Hepatocyte (in vitro differentiated cells): ENCODE measurements at places on chromosomes 1 and 21. TPM values are rescaled to one million over a fixed set of nuclear protein-coding genes. Genes with fewer than 3 reads are reported as not detected.

The B3GALT2 gene
- total RNA-seq: 7.9 and 9.7 TPM in 2 replicates

The IGFN1 gene
- total RNA-seq: 0.04 and 3.1 TPM in 2 replicates

The TRIM46 gene
- total RNA-seq: 1.1 and 1.2 TPM in 2 replicates

The ZNF648 gene
- total RNA-seq: 0.20 and 0.23 TPM in 2 replicates

The EPHA10 gene
- total RNA-seq: 0.84 and 1.5 TPM in 2 replicates

The RGS8 gene
- total RNA-seq: 0.04 TPM in 1 of 2 replicates, not detected in the other

The CHI3L1 gene
- 8.4 and 12.8 TPM in 2 replicates for total RNA-seq

The LRRC39 gene
- 0.68 and 1.2 TPM in 2 replicates for total RNA-seq

The PPP2R5A gene
- 40.2 and 40.5 TPM in 2 replicates for total RNA-seq

The OLIG2 gene
- total RNA-seq: not detected in 2 replicates

The KIAA1614 gene
- 2.6 and 3.0 TPM in 2 replicates for total RNA-seq

GRCh38 chr1:210908257-210908656 lies 225.7 kb downstream of the KCNH1 start:
- no peak for DNase-seq

- no peak for DNase-seq
Measured at GRCh38 chr1:240666568-240667198, 54.7 kb upstream of the GREM2 start.

DNA sequence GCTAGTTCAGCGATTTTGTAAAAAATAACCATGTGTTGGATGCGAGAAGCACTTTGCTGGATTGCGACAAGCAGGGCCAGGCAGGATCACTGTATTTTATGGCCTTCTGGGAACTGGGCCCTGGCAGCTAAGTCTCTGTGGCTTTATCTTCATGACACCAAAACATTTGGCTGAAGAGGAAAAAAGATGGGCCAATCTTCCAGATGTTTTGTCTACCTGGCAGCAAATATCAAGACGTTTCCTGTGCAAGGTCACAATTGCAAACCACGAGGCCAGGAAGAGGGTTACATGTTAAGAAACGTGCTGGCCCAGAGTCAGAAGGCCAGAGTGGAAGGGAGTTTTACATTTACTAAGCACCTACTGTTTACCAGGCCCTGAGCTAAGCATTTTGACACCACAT lies 22.1 kb downstream of the GRIK3 start:
- DNase-seq: no peak

GRCh38 chr1:46508757-46509156 lies 19.1 kb downstream of the DMBX1 start:
- DNase-seq: no peak

- peak; percentile 63 for DNase-seq
Measured at GRCh38 chr1:236018885-236019453, 45.9 kb downstream of the NID1 start.

DNA sequence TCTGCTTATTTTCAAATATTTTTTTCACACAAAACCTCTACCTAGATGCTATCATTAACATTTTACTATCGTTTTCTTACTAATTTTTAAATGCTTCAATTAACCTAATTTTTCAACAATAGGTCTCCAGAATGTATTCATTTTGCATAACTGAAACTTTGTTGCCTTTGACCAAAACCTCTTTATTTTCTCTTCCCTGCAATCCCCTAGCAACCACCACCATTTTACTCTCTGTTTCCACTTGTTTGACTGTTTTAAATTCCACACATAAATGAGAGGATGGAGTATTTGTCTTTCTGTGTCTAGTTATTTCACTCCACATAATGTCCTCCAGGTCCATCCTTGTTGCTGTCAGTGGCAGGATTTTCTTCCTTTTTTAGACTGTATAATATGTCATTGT lies 9.5 kb upstream of the F13B start:
- DNase-seq: no peak

DNA sequence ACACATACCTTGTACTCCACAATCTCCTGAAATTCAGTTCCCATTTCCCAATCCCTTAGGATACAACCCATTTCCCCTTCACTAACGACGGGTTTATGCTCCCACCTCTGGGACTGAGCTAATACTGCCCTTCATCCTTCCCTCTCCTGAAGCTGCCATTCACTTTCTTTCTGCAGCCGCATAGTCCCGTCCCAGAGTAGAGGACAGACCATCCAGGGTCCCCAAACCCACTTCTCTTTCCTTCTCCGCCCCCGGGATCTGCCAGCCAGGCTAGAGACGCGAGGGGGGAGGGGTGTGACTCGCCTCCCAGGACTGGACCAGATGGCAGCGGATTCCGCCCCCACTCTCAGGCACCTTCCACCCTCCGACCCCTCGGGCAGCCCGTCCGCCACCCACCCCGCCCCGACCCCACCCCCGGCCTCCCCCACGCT lies 679 bp downstream of the ABL2 start:
- DNase-seq: peak; percentile 69

- DNase-seq: peak; percentile 17
Measured at GRCh38 chr1:162633081-162633762, 958 bp downstream of the DDR2 start.

GRCh38 chr1:2165646-2166045 lies 28.9 kb downstream of the FAAP20 start:
- no peak for DNase-seq

GRCh38 chr1:196607981-196608380 lies 259 bp downstream of the KCNT2 start:
- peak; percentile 17 for DNase-seq

GRCh38 chr1:67791686-67792085 lies 41.6 kb downstream of the GNG12 start:
- no peak for DNase-seq

DNA sequence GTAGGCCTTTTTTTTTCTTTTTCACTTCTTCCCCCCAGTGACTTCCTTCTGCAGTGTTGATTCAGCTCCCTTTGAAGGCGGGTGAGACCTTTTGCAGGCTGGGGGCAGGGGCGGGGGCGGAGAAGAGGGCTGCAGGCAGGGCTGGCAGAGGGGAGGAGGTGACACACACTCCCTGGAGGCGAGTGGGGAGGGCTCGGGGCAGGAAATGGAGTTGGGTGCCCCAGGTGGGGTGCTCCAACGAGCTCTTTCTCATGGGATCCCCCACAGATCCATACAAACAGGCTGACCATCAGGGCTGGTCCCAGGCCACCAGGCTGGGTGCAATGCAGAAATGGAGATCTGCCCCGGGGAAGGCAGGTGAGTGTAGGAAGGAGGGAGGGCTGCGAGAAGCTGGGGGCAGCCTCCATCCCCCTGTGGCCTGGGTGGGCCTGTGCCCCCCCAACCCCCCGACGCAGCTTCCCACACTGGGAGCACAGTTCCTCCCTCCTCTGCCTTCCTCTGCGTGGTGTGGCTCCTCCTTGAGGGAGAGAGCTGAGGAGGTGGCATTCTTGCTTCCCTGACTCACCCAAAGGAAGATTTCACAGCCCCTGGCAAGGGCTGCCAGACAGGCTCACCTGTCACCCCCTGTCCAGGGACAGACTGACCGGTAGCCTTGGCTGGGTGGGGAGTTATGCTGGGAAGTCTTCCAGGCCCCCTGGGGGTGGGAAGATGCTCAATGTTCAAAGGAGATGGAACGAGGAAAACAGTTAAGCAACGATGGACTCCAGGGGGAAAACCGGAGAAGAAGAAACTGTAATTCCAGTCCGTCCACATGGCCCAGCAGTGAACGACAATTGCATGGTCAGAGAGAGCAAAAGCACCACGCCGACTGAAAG lies 7.1 kb upstream of the ITGB2 start:
- peak; percentile 45 for DNase-seq

DNA sequence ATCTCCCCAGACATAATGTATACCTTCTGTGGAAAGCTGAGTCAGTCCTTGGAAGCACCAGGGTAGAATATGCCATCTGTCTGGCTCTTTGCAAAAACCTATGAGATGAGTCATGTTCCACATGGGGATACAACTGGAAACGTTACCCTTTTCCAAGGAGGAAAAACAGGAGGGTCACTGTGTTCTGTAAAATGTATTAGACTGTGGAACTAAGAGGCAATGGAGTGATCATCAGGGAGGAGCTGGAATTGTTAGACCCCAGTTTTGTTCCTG lies 16.1 kb upstream of the PSMD4 start:
- DNase-seq: no peak

GRCh38 chr1:35706846-35707600 lies 11.7 kb downstream of the C1orf216 start:
- no peak for DNase-seq

- peak; percentile 58 for DNase-seq
Measured at GRCh38 chr1:26887125-26887524, 3.0 kb downstream of the GPN2 start.

DNA sequence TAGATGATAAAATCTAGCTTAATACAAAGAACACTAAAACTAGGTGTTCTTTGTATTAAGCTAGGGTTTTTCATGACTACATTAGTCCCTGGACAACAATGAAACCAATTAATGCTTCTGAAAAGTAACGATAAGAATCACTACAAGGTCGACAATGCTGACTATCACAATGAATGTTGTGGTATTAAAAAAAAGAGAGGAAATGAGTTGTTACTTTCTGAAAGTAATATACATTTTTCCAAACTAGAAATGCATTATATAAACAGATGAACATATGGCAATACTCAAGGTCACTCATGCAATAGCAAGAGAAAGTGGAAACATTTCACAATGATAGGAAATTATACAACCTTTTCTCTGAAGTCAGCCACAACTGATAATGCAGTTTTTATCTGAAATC lies 19.0 kb downstream of the DPH5 start:
- no peak for DNase-seq

- DNase-seq: no peak
Measured at GRCh38 chr1:100785470-100786052, 66.0 kb downstream of the VCAM1 start.

DNA sequence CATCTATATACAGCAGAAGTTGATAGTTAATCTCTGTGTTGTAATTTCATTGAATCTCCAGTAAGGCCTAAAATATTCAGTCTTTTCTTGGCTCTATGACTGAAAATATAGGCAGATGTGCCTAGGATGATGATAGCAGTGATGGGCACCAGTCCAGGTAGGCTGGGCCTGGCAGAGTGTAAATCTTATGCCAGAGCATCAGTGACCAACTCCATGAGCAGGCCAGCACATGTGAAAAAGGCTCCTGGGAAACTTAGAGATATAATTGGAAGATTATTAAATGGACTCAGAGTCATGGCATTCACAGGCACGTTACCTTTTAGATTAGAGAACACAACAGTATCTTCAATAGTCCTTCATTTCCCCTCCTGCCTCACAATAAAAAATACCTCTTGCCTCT lies 20.7 kb upstream of the CYYR1 start:
- DNase-seq: no peak

DNA sequence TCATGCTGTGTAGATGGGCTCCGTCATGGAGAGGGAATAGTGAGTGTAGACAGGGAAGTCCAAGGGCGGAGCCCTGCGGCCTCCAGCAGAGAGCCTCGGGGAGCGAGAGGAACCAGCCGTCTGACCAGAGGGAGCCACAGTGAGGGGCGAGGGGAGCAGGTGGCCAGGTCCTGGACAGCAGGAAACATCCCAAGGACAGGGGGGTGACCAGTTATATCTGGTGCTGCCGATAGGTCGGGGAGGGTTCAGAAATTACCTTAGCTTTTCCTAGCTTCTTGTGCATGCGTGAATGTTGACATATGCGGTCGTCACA lies 46.5 kb downstream of the TRAPPC10 start:
- DNase-seq: no peak

DNA sequence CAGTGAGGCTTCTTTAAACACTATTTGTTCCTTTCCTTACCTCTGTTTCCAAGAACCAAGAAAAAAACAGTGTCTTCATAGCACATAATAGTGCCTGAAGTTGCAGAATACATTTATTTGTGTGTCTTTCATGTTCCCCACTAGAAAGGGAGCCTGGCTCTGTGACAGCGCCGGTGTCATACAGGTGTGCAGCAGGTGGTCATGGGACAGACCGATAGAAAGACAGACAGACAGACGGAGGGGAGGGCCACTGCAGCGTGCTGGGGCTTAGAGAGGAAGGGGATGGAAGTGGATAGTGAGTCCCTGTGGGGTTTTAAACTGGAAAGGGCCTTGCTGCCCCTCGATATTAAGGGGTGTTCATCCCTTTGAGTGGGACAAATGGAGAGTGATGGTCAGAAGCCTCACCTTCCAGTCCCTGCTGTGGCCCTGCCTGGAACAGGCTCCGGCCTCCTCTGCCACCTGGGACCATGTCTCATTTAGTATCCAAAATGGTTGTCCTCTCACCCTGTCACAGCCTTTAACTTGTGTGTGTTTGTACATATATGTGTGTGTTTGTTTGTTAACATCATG lies 152.9 kb downstream of the PGBD5 start:
- no peak for DNase-seq

- peak; percentile 81 for DNase-seq
Measured at GRCh38 chr1:205325334-205325884, 3.9 kb upstream of the NUAK2 start.

DNA sequence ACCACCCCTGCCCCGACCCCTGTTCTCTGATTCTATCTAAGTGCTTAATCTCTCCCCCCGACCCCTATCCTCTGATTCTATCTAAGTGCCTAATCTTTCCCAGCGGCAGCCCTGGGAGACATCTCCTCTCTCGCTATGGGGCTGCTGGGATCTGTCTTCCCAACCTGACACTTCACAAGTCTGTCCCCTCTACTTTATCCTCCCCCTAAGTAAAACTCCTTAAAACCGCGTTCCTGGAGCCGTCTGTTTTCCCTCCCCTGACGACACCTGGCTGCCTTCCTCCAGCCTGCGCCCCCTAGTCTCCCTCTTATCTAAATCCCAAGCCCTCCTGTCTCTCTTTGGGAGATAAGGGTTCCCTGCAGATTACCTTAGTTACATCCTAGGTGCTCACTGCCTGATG lies 30.5 kb downstream of the EPHB2 start:
- no peak for DNase-seq

- DNase-seq: no peak
Measured at GRCh38 chr1:200134116-200134515, 106.6 kb downstream of the NR5A2 start.

DNA sequence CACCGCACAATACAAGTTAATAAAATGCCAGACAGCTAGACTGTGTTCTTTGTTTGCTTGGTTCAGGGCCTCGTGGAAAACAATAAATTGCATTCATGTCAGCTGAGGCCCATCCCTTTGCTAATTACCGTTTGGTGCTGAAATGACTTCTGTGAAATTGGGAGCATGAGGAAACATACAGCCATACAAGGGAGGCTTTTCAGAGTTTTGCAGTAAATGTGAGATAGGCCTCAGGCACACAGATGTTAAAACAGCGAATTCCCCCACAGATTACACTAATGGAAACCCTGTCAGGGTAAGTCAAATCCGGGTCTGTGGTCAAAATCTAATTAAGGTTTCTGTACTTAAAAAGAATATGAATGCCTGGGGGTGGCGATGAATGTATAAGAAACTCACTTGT lies 173.5 kb upstream of the LMO4 start:
- no peak for DNase-seq

- no peak for DNase-seq
Measured at GRCh38 chr21:42703136-42703908, 49.9 kb downstream of the PDE9A start.

DNA sequence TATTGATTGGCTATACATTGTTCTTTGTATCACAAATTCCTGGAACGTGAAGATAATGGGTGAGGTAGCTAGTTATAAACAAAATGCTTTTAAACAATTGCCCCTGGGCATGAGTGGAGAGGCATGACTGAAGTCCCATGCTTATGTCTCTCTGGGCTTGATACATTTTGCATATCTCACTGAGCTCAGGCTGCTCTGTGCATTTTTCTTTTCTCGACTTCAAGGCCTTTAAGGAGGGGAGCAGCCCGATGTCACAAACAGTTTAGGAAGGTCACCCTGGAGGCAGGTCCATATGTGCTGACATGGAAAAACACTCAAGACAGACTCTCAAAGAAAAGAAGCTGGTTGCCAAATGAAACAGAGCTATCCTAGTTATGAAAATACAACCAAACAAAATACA lies 80.1 kb upstream of the PUM1 start:
- DNase-seq: no peak
